ENCODE measurements at places on chromosomes 1 and 21.
A peak's percentile ranks its signal among the peaks of the same experiment; 100 is the strongest.

- DNase-seq, result no peak
Observed at GRCh38 chr1:36918604-36919003, 115.7 kb downstream of the GRIK3 start.

GRCh38 chr1:154770897-154771594 lies 99.0 kb downstream of the KCNN3 start:
- no peak for DNase-seq

GRCh38 chr1:97247196-97247595 lies 525.6 kb downstream of the PTBP2 start:
- DNase-seq, result peak; percentile 48

GRCh38 chr1:26853600-26853999 lies 9.3 kb upstream of the SFN start:
- DNase-seq, result no peak

- no peak for DNase-seq
Observed at GRCh38 chr1:167430849-167431242, 87.5 kb downstream of the CD247 start.

DNA sequence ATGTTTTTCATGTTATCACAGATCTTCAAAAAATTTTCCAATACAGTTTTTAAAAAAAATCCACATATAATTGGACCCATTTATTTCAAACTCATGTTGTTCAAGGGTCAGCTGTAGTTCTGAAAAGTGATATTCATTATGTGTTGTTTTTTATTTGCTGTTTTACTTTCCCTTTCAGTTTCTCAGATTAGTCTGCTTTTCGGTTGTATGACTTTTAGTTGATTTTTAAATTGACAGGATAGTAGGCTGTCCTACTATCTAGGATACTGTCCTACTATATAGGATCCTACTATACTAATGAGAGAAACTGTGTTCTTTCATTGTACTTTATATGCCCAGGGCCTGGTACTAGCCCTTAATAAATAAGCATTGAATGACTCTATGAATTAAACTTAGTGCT lies 33.6 kb upstream of the GPR52 start:
- DNase-seq, result no peak

GRCh38 chr1:21241771-21242581 lies 48.3 kb downstream of the ECE1 start:
- no peak for DNase-seq

- DNase-seq, result no peak
Observed at GRCh38 chr1:200275415-200275814, 134.4 kb downstream of the ZNF281 start.

GRCh38 chr1:226369110-226369509 lies 38.8 kb downstream of the PARP1 start:
- DNase-seq, result no peak

- DNase-seq, result no peak
Observed at GRCh38 chr21:41447356-41447755, 21.3 kb downstream of the MX1 start.

DNA sequence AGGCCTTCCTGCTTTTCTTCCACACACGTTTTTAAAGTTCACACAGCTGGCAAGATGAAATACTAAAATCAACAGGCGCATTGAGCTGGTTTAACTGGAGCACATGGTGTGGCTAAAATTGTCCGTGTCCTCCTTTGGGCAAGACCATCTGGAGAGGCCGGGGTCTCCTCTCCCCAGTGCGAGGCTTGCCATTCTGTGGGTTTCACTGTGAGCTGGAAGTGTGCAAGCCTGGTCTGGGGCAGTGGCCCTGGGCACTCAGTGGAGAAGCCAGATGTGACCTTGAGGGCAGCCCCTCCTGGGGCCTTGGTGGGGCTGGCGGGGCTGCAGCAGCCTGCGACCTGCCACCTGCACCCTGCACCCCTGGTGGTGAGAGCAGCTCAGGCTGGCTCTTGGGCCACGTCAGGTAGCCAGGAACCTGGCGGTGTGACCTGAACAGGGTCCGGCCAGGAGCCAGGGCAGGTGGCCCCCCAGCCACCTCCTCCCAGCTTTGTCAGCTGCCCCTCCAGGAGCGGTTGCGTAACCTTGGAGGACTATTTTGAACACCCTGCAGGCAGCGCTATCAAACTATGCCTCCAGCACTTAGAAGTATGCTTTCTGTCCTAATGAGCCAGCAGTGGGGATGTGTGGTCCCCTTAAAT lies 52.4 kb downstream of the SLC37A1 start:
- DNase-seq, result no peak

GRCh38 chr1:193411714-193412113 lies 225.3 kb upstream of the B3GALT2 start:
- DNase-seq, result peak; percentile 9

DNA sequence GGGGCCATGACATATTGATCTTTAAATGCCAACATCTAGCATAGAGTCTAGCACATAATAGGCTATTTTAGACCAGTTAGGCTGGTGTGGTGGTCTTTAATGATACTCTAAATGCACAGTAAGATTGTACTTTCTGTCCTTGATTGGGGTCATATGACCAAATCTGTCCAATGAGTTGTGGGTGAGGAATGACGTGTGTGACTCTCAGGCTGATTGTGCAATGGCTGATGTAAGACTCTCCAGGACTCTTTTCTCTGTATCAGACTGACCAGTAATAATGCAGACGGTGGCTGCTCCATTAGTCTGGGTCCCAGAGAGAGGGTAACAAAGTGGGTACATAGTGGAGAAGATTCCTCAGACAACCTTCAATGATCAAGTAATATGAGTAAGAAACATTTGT lies 541.6 kb upstream of the CAMK1G start:
- DNase-seq, result peak; percentile 17

Measured in fibroblast of skin of abdomen (primary cell).